ENCODE measurements at places on chromosomes 1 and 21.
A peak's percentile ranks its signal among the peaks of the same experiment; 100 is the strongest.

- DNase-seq = peak; percentile 15
These were observed 243.2 kb upstream of the RAB4A start for GRCh38 chr1:229027622-229028182.

GRCh38 chr1:228778961-228779360 is 43.7 kb downstream of the RHOU start:
- no peak for DNase-seq

- DNase-seq = no peak
These were observed 11.9 kb downstream of the SH2D2A start for GRCh38 chr1:156804572-156805243.

GRCh38 chr1:199221371-199222150 is 582.7 kb downstream of the PTPRC start:
- no peak for DNase-seq

DNA sequence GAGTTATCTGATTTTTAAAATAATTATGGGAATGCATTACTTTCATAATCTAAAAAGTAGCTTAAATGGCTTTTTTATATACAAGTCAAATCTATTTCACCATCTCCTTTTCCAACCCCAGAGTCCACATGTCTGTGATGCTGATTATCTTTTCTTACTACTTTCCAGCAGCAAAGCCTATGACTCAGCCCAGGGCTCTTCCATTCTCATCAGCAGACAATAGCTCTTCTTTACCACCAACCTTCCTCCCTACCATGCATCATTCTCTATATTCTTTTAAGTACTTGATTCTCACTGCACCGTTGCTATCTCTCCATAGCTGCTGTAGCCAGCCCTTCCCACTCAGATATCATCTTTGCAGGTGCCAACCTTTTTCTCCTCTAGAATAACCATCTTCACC is 61.3 kb downstream of the OVGP1 start:
- peak; percentile 8 for DNase-seq

DNA sequence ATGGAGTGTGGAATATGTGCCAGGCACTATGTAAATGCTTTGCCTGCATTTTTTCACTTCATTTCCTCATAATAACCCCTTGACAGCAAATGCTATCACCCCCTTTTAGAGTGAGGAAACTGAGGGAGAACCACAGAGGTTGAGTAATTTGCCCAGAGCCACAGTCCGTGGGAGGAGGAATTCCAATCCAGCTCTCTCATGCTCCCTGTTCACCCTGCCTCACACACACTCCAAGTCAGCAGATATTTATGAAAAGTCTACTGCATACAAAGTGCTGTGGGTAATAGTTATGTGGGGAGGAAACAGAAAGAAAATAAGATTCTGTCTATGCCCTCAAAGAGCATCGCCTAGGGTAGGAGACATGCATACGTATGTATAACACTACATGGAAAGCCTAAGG is 30.9 kb upstream of the RBM15 start:
- DNase-seq = peak; percentile 76

DNA sequence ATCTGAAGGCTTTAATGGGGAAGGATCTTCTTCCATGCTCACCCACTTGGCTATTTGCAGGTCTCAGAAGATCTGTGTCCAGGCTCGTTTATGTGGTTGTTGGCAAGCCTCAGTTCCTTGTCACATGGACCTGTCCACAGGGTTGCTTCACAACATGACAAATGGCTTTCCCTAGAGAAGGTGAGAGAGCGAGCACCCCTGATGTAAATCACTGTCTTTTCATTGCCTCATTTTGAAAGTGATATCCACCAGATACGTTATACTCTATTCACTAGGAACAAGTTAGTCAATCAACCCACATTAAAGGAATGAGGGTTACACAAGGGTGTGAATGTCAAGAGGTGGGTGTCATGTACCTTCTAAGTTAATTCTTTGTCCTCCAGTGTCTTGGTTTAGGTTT is 433.3 kb downstream of the RPS6KC1 start:
- no peak for DNase-seq

- DNase-seq = no peak
These were observed 6.2 kb downstream of the NR5A2 start for GRCh38 chr1:200033511-200034261.

DNA sequence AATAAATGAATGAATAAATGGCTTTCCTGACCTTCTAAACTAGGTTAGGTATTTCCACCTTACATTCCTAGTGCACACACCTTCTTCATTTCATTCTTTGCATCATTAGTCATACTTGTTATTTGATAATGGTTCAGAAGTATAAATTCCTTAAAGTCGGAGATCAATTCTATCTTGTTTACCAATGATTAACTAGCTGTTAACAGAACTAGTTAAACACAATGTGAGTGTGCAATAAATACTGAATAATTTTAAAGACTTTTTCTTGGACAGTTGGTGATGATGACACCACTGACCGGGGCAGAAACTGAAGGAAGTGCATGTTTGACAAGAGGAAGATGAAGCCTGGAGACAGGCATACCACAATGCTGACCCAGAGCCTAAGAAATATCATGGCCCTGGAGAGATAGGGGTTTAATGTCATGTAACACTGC is 207.1 kb upstream of the DEPDC1 start:
- no peak for DNase-seq

- DNase-seq = no peak
These were observed 278.2 kb downstream of the USP25 start for GRCh38 chr21:16007943-16008342.

DNA sequence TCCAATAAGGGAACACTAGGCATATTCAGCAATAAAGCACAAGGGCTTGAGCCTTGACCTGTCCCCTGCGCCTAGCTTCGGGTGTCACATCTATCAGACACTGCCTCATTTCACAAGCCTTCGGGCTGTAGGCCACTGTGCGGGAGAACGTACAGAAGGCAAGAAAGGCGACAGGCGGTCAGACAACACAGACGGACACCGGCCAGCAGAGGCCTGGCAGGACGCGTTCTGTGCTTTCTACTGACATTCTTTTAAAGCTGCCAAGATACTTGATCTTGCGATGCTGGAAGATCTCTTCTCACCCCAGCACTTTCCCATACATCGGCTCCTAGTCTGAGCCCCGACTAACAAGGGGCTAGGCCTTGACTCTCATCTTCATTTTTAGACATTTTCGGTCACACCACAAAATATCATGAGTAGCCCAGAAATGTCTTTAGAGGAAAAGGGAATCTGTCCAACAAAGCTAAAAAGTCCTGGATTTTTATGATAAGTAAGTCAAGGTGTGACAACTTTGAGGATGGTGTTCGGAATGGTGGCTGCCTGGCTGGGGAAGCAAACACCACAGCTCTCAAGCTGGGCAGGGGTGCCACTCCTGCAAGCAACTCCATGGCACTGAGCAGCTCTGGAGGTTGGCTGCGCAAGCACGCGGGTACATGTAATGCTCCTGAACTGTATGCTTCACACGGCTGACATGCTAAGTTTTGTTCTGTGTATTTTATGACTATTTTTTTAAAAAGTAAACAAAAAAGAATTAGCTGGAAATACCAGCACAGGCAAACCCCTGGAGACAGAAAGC is 18.7 kb downstream of the RIPK4 start:
- DNase-seq = no peak

DNA sequence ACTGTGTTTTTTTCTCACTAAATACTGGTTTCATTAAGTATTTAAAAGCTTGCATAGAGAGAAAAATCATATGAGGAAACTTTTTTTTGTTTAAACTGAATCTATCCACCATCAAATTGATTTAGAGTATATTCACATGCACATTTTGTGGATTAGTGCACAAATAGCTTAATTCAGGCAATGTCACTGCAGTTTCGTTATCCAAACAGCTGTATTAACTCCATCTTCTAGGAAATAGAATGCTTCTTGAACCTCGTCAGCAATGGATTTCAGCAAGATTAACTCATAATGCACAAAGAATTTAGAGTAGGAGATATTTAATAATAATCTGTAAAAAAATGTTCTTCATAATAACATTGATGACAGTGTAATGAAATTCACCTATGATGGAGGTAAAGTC is 37.5 kb downstream of the NEXN start:
- DNase-seq = no peak

GRCh38 chr21:44758781-44759627 is 42.6 kb downstream of the UBE2G2 start:
- no peak for DNase-seq

DNA sequence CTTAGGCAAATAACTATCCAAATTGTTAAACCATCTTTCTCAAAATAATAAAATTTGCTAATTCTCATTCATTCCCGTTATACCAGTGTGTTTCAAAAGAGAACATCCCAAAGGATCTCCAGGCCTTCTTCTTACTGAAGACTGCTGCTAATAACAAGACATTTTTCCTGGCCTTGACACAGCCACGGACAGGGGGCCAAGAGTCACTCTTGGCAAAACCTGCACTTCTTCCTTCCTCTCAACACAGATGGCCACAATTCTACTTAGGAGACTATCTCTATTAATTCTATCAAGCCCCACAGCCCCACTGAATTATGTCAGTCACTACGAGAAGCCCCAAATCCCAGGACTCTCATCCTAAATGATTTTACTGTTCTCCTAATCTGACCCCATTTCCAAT is 86.0 kb downstream of the EVI5 start:
- DNase-seq = no peak

GRCh38 chr1:181674617-181675016 is 191.3 kb downstream of the CACNA1E start:
- no peak for DNase-seq

- DNase-seq = no peak
These were observed 29.1 kb downstream of the ARID1A start for GRCh38 chr1:26724926-26725325.

- no peak for DNase-seq
These were observed 93.8 kb downstream of the DMRTA2 start for GRCh38 chr1:50329332-50329932.

DNA sequence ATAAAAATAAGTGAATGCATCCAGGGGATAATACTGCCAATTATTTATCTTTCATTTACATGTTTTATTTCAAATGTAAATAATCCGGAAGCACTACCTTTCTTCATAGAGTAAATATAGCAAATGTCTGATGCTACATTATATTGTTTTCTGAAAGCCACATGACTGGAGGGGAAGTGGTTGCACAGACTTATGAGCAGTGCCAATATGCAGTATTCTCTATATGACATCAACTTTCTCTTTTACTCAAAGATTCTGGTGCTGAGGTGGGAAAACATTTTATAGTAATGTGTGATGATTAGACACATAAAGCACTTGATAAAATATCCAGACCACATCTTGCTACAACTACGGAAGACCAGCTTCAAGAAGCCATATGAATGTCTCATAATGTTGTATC is 314.7 kb downstream of the NEGR1 start:
- DNase-seq = no peak

GRCh38 chr1:15425521-15425920 is 12.7 kb upstream of the CTRC start:
- DNase-seq = no peak

- no peak for DNase-seq
These were observed 18.3 kb downstream of the PPT1 start for GRCh38 chr1:40078512-40079333.

GRCh38 chr1:111183308-111184069 is 17.0 kb downstream of the DENND2D start:
- no peak for DNase-seq

DNA sequence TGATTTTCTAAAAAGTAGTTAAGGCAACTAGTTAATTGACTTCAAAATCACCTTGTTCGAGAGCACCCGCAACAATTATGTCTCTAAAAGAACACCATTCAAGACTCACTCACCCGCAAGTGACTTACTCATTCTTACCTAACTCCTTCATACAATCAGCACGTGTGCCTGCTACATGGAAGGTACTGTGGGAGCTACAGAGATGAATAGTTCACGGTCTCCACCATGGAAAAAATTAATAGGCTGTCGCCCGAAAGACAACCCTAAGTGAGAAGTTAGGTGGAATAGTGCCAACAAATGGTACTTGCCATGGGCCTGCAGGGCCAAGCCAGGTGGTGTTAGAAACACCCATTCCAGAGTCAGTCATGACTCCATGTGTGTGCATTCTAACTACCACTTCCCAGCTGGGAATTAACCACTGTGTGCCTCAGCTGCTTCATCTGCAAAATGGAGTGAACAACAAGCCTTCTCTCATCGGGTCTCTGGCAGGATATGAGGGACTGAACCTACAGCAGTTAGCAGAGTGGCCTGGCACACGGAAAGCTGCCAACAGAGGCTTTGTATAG is 7.1 kb downstream of the SSBP3 start:
- DNase-seq = no peak

DNA sequence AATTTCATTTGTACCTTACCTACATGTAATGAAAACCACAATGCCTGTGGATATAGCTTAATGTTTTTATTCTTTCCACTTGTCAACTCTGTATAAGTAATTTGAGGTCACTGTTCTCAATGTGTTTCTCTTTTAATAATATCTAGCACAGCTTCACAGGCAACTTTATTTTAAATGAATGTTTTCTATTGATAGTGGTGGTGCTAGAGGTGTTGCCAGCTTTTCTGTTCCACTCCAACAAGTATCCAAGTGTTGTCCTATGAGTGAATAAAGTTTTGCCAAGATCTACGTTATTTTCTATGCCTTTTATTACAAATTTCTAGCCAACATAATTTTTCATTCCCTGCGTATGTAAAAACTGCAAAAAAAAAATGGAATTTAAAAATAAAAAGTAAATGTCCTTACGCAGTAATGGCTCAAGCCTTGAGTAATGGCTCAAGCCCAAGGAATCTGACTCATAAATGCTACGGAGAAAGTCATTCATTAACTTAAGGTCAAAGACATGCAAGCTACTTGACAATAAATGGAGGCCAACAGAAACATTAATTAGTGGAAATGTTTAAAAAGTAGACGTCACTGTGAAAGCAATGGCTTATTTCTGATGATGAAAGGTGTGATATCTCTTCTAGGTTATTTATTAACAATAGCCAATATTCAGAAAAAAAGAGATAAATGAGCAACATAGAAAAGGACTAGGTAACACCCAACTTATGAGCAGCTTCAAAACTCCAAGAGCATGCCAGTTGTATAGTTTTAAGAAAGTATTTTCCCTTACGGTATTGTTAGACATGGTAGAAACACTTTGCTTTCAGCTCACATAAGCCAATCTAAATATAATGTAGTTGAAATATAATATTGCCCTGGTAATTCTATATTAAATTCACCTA is 71.4 kb downstream of the SLC44A5 start:
- DNase-seq = no peak

GRCh38 chr1:223144431-223144830 is 1.4 kb upstream of the TLR5 start:
- no peak for DNase-seq

DNA sequence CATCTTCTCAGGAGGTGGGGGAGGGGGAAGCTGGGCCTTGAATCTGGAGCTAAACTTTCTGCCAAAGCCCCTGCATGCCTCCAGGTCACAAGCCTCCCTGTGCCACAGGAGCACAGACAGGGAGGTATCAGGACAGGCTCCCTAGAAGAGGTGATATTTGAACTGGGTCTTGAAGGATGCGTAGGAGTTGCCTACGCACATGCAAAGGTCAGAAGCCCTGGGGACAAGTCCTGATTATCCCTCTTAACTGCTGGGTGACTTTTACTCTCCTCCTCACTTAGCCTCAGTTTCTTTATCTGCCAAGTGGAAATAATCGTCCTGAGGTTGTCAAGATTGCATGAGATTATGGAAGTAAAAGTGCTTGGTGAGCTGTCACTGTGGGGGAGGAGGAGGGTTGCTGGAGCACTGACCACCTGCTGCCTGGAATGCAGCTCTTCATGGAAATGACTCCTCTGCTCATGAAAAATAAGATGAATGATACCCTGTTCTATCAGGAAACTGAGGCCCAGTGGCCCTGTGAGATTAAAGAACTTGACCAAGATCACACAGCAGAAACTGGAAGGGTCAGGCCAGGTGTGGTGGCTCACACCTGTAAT is 50.6 kb upstream of the LAPTM5 start:
- DNase-seq = no peak
